ENCODE measurements at places on chromosomes 3 and 15. TPM values are rescaled to one million over a fixed set of nuclear protein-coding genes. Genes with fewer than 3 reads are reported as not detected.

UNC13C gene
- total RNA-seq = 3.3 TPM

CP gene
- 27.2 TPM for total RNA-seq

ITIH1 gene
- not detected for total RNA-seq

FEM1B gene
- 28.1 TPM for total RNA-seq

CORO2B gene
- total RNA-seq = 1.2 TPM

MGLL gene
- total RNA-seq = 130 TPM

CTXND1 gene
- 0.54 TPM for total RNA-seq

GRCh38 chr3:122003112-122003511, 18.9 kb downstream of the ILDR1 start:
- H3K36me3 ChIP-seq = no peaks in the 10 kb centered on the region
- H3K4me1 ChIP-seq = no peaks in the 10 kb centered on the region
- H3K27ac ChIP-seq = no peak overlapping the region

DNA sequence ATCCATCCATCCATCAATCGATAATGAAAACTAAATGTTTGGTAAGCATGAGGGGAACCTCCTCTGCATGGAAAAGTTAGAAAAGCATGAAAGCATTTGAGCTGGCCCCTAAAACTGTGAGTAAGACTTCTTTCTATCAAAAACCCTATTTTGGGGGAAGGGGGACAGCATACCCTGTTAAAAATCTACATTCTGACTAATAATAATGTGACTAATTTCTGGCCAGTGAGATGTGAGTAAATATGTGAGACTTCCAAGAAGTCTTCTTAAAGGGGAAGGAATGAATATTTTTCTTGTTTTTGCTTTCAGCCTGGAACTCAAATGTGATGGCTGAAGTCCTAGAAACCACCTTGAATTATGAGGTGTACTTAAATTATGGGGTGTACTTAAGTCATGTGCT, 54.9 kb downstream of the C3orf85 start:
- no peaks in the 10 kb centered on the region for H3K27me3 ChIP-seq
- H3K36me3 ChIP-seq = no peaks in the 10 kb centered on the region
- no peak for DNase-seq
- no peak overlapping the region for H3K27ac ChIP-seq
- no peak overlapping the region for H3K4me3 ChIP-seq
- H3K4me1 ChIP-seq = no peaks in the 10 kb centered on the region

- DNase-seq = no peak
- no peaks in the 10 kb centered on the region for H3K36me3 ChIP-seq
Measured at GRCh38 chr3:124577494-124578167, 152.6 kb upstream of the UMPS start.

- H3K4me3 ChIP-seq = no peak overlapping the region
- H3K27ac ChIP-seq = peak overlapping the region; percentile 15
- no peak for DNase-seq
- no peaks in the 10 kb centered on the region for H3K4me1 ChIP-seq
- H3K27me3 ChIP-seq = no peaks in the 10 kb centered on the region
Measured at GRCh38 chr3:126274735-126275619, 82.2 kb downstream of the KLF15 start.

DNA sequence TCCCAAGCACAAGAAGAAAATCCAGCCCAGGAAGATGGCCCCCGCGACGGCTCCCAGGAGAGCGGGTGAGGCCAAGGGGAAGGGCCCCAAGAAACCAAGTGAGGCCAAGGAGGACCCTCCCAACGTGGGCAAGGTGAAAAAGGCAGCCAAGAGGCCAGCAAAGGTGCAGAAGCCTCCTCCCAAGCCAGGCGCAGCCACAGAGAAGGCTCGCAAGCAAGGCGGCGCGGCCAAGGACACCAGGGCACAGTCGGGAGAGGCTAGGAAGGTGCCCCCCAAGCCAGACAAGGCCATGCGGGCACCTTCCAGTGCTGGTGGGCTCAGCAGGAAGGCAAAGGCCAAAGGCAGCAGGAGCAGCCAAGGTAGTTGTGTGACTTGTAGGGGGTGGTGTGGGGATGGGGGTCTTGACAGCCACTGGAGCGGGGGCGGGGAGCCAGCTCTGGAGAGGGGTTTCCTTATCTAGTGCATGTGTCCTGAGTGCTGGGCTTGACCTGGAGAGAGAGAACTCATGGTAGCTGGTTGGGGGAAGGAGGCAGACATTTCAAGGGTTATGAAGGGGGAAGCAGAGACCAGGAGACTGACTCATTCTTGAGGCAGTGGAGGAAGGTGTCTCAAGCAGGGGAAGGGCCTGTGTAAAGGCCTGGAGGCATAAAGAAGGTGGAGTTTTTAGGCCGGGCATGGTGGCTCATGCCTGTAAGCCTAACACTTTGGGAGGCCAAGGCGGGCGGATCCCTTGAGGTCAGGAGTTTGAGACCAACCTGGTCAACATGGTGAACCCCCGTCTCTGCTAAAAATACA, 6.2 kb downstream of the H1-8 start:
- DNase-seq = no peak
- no peak overlapping the region for H3K27ac ChIP-seq

GRCh38 chr3:49845694-49846093, 10.7 kb downstream of the TRAIP start:
- no peaks in the 10 kb centered on the region for H3K36me3 ChIP-seq
- peak overlapping the region; percentile 67 for H3K27ac ChIP-seq
- no peak for DNase-seq
- no peaks in the 10 kb centered on the region for H3K4me1 ChIP-seq

DNA sequence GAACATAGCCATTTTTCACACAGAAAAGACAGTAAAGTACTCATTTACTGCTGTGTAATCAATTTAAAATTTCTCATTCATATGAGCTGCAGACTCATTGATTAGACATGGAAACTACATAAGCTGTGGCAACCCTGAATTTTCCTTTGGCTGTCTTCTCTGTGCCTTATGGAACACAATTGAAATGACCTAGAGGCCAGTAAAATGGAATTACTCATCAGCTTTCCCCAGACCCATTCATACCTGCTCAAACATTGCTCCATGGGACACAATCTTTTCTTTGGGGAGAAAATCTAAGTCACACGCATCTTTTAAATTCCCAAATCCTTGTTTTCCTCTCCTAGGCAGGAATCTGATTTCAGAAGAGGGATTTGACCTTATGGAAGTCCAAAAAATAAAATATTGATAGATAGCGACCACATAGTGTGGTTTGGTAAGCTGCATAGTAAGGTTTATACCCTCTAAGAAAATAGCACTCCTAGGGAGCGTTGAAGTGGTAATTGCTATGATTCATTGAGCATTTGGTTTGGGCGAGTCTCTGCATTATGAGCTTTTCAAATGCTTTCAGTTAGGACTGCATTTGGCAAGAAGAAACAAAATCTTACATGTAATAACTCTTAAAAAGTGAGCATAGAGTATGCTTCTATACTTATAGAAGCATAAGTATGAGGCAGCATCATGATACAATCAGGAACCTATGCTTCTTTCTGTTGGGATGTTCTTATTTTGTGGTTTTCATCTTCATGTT, 243.4 kb upstream of the GADL1 start:
- H3K4me3 ChIP-seq = no peak overlapping the region
- H3K27ac ChIP-seq = no peak overlapping the region
- no peaks in the 10 kb centered on the region for H3K27me3 ChIP-seq
- no peak for DNase-seq
- no peaks in the 10 kb centered on the region for H3K4me1 ChIP-seq

- DNase-seq = no peak
- H3K4me3 ChIP-seq = no peak overlapping the region
- H3K27me3 ChIP-seq = no peaks in the 10 kb centered on the region
- no peak overlapping the region for H3K27ac ChIP-seq
- no peaks in the 10 kb centered on the region for H3K4me1 ChIP-seq
Measured at GRCh38 chr3:80018375-80018774, 250.6 kb upstream of the ROBO1 start.

GRCh38 chr15:89243046-89243690, 611 bp upstream of the FANCI start:
- no peaks in the 10 kb centered on the region for H3K27me3 ChIP-seq
- peaks cover 8% of the 10 kb centered on the region for H3K4me1 ChIP-seq
- peak overlapping the region; percentile 28 for H3K27ac ChIP-seq
- no peak for DNase-seq
- no peaks in the 10 kb centered on the region for H3K36me3 ChIP-seq
- peak overlapping the region; percentile 61 for H3K4me3 ChIP-seq

GRCh38 chr3:31565288-31565687, 32.6 kb downstream of the STT3B start:
- H3K27ac ChIP-seq = no peak overlapping the region
- no peaks in the 10 kb centered on the region for H3K27me3 ChIP-seq
- DNase-seq = no peak
- no peak overlapping the region for H3K4me3 ChIP-seq
- H3K4me1 ChIP-seq = no peaks in the 10 kb centered on the region
- H3K36me3 ChIP-seq = no peaks in the 10 kb centered on the region

DNA sequence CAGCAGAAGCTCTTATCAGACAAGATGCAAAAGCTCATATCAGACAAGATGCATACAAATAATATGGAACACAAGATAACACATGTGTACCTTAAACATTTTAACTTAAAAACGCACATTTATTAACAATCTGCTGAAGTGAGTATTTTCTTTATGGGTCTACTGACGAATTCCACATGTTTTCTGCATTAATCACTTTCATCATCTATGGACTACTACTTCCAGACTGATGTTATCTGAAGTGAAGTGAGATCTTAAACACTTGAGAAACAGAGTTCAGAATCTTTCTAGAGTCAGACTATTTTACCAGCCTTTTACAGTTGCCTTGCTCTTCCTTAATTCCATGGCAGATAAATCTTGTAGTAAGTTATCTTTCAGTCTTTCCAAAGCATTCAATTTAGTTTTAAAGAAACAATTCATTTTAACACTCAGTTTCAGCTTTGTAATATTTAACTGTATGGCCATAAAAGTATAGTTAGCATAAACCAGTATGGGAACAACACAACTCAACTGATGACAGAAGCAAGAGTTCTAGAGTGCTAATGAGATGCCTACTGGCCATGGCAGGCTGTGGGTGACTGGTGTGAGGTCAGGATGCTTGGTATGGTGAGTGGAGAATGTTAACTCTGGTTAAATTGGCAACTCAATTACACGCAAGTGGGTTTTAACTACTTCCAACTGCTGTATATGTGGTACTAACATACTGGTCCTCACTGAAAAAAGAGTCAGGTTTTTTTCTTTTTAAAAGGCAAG, 9.8 kb downstream of the CMTM6 start:
- no peak for DNase-seq
- H3K4me3 ChIP-seq = no peak overlapping the region
- H3K36me3 ChIP-seq = peaks cover 5% of the 10 kb centered on the region
- no peaks in the 10 kb centered on the region for H3K27me3 ChIP-seq

DNA sequence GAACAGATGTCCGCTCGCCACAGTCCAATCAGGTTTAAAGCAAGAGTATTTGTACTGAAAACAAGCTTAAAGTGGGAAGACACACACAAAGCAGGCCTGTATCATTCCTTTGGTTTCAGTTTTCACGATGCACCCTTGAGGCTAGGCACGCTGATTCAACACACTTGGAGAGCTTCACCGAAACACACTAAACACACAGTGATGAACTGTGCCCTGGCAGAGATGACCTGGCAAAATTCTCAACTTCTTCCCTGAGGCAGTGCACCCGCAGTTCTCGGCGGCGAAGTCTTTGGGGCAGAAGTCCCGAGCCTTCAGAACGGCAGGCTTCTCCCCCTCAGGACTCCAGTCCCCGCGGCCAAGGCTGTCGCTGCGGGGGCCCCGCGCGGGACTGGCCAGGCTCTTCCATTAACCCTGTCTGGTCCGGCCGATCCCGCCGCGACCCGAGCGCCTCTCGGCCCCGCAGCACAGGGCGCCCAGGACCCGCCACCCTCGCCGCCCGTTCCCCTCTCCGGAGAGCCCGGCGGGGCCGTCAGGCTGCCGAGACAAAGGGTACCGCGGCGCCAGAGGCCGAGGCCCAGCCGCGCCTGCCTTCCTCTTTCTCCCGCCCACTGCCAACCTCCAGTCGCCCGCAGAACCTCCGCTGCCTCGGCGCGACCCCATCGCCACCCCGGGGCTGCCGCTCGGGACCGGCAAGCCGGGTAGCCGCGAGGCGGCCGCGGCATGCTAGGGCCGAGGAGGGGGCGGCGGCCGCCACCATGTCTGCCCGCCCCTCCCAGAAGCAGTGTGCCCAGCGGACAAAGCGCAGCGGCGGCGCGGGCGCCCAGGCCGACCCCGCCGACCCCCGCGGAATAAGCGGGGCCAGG, 792 bp downstream of the GABPB1 start:
- no peaks in the 10 kb centered on the region for H3K36me3 ChIP-seq
- H3K27ac ChIP-seq = peak overlapping the region; percentile 100
- peaks cover 4% of the 10 kb centered on the region for H3K4me1 ChIP-seq
- DNase-seq = peak; percentile 81
- H3K4me3 ChIP-seq = peak overlapping the region; percentile 98

- no peaks in the 10 kb centered on the region for H3K36me3 ChIP-seq
- H3K27me3 ChIP-seq = no peaks in the 10 kb centered on the region
- DNase-seq = peak; percentile 79
Measured at GRCh38 chr15:85825118-85825517, 30.4 kb upstream of the KLHL25 start.

DNA sequence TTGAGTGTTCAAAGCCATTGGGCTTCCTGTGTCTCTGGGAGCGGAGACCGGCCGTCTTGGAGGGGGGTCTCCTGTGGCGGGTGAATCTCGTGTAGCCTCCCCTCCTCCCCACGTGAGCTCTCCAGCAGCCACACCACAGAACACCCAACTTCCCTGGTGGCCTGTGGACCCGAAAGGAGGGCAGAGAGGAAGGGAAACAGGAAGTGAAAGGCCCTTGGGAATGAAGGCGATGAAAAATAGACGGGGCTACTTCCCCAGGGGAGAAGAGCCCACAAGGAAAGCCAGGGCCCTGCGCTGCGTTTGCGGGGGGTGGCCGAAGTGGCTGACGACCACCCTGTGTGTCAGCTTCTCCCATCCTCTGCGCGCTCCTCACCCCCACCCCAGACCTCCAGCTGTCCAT, 5.4 kb downstream of the ANKRD63 start:
- no peaks in the 10 kb centered on the region for H3K4me1 ChIP-seq
- DNase-seq = no peak
- no peak overlapping the region for H3K27ac ChIP-seq
- H3K36me3 ChIP-seq = no peaks in the 10 kb centered on the region
- H3K27me3 ChIP-seq = peaks cover 30% of the 10 kb centered on the region

GRCh38 chr3:133413161-133414020, 13.5 kb downstream of the BFSP2 start:
- H3K27ac ChIP-seq = no peak overlapping the region
- no peaks in the 10 kb centered on the region for H3K36me3 ChIP-seq
- no peak for DNase-seq
- H3K4me1 ChIP-seq = no peaks in the 10 kb centered on the region

DNA sequence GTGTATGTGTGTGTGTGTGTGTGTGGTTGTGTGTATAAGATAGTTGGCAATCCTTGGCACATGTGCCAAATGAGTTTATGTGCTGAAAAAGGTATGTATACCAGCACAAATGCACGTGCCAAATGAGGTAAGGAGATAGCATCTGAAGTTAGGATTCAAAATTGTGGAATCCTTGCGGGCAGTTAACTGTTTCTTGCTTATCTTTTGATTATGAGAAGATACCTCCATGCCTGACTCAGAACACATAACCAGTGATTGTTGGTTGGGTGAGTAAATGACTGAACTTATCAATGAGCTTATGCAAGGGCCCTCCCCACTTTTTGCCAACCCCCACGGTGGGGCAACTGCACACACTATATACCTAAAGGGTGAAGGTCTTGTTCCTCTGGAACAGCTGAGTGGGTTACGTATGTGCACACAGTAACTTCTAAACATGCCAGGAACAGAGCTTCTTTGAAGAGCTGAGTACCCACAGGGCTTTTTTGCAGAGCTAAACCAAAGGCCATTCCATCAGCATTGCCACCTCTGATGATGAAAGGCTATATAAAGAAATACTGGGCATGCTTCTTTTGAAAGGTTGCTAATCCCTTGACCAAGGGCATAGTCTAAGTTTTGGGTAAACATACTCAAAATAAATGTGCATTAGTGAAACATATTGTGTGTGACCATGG, 60.1 kb downstream of the MEIS2 start:
- no peaks in the 10 kb centered on the region for H3K36me3 ChIP-seq
- H3K4me1 ChIP-seq = no peaks in the 10 kb centered on the region
- no peak for DNase-seq
- no peaks in the 10 kb centered on the region for H3K27me3 ChIP-seq
- H3K4me3 ChIP-seq = no peak overlapping the region

All from Peyer's patch (tissue), 4 donors.